ENCODE measurements at places on chromosomes 16 and 17.

GRCh38 chr17:76594690-76595089 lies 9.0 kb upstream of the ST6GALNAC2 start:
- no peak for DNase-seq

DNA sequence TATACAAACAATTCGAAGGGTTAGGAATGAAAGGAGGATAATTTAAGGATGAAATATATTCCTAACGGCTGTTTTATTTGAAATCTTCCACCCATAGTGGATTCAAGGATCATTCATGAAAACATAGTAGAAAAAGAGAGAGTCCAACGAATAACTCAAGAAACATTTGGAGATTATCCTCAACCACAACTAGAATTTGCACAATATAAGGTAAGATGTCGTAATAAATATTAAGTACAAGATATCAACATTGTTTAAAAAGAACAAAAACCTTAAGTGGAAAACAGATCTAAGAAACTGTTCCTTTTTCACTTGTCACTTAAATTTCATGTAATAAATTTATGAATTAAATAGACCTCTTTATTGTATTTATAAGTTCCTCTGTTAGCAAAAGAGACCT lies 9.2 kb upstream of the ATMIN start:
- DNase-seq, result no peak

DNA sequence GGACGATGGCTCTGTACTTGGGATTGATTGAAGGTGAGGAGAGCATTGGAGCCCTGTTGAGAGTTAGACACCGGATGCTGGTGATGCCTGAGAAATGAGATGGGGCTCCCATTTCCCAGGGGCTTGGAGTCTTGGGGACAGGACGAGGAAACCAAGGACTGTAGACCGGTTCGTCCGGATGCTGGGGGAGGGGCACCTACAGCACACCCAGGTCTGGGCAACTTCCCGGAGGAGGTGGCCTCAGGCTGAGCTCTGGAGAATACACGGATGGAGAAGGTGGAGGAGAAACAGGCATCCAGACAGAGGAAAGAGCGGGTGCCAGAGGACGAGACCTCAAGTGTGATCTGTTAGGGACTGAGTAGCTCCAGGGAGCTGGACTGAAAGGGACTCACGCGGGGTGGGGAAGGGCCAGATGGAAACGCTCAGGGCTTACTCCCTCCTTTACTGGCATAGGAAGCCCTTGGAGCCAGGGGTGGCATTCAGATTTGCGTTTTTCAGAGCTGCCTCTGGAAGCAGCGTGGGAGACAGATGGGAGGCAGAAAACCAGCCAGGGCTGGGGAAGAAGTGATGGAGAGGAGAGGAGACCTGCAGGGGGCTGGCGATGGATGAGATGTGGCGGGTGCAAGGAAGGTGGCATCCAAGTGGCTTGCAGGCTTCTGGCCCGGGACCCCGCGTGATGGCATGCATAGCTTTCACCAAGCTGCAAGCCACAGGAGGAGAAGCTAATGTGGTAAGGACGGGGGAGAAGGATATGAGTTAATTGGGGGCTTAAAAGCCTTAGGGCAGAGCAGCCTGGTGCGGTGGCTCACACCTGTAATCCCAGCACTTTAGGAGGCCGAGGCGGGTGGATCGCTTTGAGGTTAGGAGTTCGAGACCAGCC lies 8.3 kb downstream of the C1QTNF1 start:
- no peak for DNase-seq

GRCh38 chr16:78823027-78823426 lies 723.6 kb downstream of the WWOX start:
- DNase-seq, result no peak

DNA sequence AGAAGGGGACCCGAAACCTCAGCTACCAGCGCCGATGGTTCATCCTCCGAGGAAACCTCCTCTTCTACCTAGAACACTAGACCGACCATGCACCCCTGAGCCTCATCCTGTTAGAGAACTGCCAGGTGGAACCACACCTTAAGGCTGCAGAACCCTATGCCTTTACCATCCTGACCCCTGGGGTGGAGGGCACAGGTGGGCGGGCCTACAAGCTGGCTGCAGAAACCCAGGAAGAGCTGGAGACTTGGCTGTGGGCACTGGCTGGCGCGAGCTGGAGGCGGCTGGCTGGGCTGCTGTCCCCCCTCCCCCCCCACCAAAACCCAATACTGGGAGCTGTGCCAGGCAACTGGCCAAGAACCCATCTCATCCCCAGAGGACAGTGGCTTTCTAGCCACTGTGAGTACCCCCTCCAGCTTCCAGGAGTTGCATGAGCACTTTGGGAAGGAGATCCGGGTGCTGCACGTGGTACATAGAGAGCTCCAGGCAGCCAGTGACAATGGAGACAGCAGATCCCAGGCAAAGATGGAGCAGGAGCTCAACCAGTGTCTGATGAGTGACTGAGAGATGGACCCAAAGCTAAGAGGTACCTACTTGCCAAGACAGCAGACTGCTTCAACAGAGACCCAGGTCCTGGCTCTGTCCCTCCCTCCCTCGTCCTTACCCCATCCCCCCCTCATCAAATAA lies 1.4 kb upstream of the CD2BP2 start:
- no peak for DNase-seq

DNA sequence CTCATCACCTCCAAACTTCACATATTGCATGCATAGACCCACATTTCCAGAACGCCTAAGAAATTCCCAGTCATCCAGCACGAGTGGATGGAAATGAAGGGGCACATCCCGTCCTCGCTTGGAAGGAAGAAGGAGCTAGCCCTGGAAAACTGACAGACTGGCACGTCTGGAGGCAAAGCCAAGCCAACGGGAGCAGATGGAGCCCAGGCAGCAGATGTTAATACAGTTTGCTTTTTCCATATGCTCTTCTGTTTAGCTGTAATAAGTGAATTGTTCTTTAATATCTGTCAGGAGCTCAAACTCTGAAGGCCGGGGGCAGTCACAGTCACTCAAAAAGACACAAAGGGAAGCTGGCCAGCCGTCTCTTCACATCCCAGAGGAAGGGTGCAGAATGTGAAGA lies 187.7 kb downstream of the XYLT1 start:
- DNase-seq, result no peak

GRCh38 chr16:78065319-78065718 lies 34.1 kb upstream of the WWOX start:
- no peak for DNase-seq

GRCh38 chr17:7114875-7115614 lies 423 bp upstream of the ASGR2 start:
- no peak for DNase-seq

DNA sequence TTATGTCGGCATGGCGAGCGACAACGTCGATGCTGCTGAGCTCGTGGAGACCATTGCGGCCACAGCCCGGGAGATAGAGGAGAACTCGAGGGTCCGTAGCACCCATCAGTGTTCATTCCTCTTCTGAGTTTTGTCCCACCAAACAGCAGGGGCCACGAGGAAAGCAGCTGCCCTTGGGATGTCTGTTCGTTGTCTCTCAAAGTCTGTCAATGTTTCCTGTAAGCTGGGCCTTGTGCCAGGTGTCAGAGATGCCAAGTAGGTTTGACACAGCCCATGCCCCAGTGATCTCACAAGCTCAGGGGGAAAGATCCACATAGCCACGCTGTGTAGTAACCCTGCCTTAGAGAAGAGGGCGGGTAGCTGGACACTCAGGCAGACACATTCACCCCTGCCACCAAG lies 22.6 kb downstream of the NTAN1 start:
- no peak for DNase-seq

- DNase-seq, result no peak
Measured at GRCh38 chr17:76370261-76370993, 14.0 kb upstream of the SPHK1 start.

- DNase-seq, result no peak
Measured at GRCh38 chr17:19626079-19626478, 22.5 kb upstream of the ALDH3A2 start.
